Activated T-cell treated with anti-CD3 and anti-CD28 coated beads, Interleukin-2, amount 50 U/mL, for 4 hours (primary cell): ENCODE measurements at places on chromosomes 2 and 18. TPM values are rescaled to one million over a fixed set of nuclear protein-coding genes. Genes with fewer than 3 reads are reported as not detected.

- DNase-seq = no peak
These were observed 10.4 kb downstream of the TNFRSF11A start for GRCh38 chr18:62335494-62335893.

- DNase-seq = no peak
These were observed 192.6 kb upstream of the MYT1L start for GRCh38 chr2:2523461-2524347.

DNA sequence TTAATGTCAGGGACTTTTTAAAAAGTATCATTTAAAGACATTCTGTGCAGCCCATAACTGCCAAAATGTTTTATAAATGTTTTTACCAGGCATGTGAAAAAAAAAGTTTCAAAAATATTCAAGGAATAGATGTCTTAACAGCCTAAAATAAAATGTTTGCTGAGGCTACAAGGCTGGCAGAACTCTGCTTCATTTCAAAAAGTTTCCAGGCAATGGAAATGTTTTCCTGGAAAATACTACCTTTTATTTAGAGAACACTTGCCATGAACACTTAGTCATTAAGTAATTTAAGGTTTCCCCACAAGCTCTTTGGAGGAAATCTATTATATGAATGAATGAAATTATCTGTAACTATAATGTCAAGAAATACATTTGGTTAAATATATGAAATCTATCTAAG lies 68.8 kb downstream of the THADA start:
- DNase-seq = no peak

- DNase-seq = no peak
These were observed 57.5 kb downstream of the SLC35F5 start for GRCh38 chr2:113698892-113699447.

DNA sequence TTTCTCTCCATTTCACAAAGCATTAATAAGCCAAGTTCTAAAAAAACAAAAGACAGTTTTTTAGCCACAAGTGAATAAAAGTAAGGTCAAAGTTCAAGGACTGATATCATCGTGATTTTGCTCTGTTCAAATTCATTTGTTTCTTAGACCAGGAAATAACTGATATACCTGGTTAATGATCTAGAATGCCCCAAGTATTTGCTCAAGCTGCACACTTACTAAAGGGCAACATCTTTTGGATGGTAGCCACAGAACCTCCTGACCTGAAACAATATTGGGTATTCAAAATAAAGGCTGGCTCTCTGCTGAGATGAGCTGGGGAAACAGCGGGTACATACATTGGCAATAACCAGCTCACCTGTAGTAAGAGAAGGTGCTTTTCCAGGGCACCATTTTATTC lies 314.7 kb upstream of the LYPD1 start:
- DNase-seq = no peak

The FRZB gene
- total RNA-seq = not detected

The SULT1C2 gene
- not detected for total RNA-seq

The AQP12A gene
- not detected for total RNA-seq
